Activated CD8-positive, alpha-beta memory T cell treated with anti-CD3 and anti-CD28 coated beads, Interleukin-2, amount 10 ng/mL, durations not matched to agents 7 days and 5 days (primary cell): ENCODE measurements at places on chromosomes 1 and 21.

DNA sequence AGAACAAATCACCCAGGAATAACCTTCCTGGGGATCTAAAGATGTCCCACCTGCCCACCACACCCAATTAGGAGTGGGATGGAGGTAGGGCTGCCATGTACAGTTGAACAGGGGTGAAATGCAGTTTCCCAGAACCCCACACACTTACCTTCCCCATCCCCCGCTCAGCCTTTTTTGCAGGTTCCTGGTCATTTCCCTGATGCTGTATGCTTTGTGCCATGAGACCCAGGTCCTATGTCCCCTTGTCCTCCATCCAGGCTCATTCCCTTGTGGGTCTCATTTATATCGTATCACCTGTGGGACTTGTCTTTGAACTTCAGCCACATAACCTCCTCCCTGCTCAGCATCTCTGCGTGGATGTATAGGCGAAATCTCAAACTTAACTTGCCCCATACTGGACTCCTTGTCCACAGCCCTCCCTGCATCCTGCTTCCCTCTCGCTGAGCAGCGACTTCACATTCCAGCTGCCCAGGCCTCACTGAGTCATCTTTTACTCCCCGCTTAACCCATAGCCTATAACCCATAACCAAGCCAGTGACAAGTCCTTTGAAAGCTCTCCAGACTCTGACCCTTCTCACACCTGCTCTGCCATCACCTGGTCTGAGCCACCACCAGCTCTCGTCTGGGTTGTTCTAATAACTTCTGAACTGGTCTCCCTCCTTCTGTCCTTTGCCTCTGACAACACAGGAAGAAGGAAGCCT, 4.7 kb downstream of the LDLRAD2 start:
- DNase-seq: no peak

- DNase-seq: no peak
These were observed 419 bp upstream of the TSEN15 start for GRCh38 chr1:184051138-184051484.

DNA sequence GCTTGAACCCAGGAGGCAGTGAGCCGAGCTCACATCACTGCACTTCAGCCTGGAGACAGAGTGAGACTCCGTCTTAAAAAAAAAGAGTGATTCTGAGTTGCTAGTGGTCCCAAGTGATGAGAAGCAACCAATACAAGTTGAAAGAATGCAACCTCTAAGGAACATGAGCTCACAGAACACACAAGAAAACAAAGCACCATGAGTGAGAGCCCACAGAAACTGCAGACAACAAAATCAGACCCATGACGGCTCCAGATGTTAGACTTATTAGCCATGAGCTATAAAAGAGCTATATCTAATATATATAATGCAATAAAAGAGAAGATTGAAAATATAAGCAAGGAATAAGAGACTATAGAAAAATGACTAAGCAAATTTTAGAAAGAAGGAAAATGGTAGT, 50.0 kb downstream of the MATN1 start:
- no peak for DNase-seq

DNA sequence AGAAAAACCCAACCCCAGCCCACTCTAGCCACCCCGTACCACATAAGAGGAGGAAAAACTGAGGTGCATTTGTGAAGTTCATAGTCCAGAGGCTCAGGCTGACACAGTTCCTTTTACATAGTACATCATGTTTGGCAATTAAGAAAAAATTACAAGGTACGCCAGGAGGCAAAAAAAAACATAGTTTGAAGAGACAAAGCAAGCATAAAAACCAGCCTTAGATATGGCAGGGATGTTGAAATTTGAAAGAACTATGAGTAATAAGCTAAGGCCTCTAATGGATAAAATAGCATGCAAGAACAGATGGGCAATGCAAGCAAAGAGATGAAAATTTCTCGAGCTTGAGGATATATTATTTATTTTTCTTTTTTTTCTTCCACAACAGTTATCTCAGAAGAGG, 31.9 kb downstream of the MIXL1 start:
- DNase-seq: no peak

GRCh38 chr1:175152006-175152652, 40.4 kb downstream of the KIAA0040 start:
- peak; percentile 75 for DNase-seq

- no peak for DNase-seq
These were observed 29.3 kb downstream of the AK2 start for GRCh38 chr1:33007190-33008050.

DNA sequence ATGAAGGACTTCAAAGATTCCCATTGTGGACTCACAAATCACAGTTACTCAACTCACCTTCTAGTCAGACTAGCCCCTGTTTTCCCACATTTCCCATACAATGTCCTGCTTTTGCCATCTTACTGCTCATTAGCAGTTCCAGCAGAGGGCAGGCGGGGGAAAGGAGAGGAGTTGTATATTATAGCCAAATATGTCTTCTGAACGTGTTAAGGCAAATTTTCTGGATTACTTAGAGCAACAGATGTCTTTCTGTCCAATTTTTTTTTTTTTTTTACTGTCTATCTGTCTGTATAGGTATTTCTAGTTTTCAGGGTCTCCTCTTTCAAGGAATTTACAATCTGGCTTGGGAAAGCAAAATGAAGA, 29.9 kb upstream of the DDAH1 start:
- no peak for DNase-seq
